ENCODE measurements at places on chromosomes 6 and 20.

- DNase-seq, result no peak
These were observed 163.1 kb downstream of the ISM1 start for GRCh38 chr20:13384132-13384531.

GRCh38 chr6:93801101-93801847 lies 381.9 kb upstream of the EPHA7 start:
- DNase-seq, result no peak

GRCh38 chr6:160177220-160177619 lies 55.6 kb downstream of the SLC22A1 start:
- no peak for DNase-seq

DNA sequence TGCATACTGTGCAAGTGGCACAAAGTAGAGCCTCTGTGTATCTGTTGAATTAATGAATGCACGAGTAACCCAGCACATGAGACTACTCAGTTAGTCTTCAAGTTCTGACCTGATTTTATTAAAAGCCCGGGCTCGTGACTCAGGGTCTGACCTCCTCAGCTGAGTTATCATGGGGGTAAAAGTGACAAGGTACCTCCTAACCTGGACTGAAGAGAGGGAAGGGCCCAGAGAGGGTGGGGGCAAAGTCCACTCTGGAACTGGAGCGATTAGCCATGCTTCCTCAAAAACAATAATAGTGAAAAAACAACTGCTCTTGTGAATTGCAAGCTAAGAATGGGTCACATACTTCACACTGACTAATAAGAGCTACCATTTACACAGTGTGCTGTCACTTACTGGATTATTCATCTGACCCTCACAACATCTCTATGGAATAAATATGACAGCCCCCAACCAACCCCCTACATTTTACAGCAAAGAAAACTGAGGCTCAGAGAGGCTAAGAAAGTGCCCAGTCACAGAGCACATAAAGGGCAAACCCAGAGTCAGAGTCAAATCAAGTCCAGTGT lies 26.7 kb downstream of the TRERF1 start:
- no peak for DNase-seq

GRCh38 chr20:14710951-14711350 lies 373.5 kb upstream of the FLRT3 start:
- DNase-seq, result no peak

- DNase-seq, result no peak
These were observed 81.6 kb upstream of the MC3R start for GRCh38 chr20:56166781-56167465.

DNA sequence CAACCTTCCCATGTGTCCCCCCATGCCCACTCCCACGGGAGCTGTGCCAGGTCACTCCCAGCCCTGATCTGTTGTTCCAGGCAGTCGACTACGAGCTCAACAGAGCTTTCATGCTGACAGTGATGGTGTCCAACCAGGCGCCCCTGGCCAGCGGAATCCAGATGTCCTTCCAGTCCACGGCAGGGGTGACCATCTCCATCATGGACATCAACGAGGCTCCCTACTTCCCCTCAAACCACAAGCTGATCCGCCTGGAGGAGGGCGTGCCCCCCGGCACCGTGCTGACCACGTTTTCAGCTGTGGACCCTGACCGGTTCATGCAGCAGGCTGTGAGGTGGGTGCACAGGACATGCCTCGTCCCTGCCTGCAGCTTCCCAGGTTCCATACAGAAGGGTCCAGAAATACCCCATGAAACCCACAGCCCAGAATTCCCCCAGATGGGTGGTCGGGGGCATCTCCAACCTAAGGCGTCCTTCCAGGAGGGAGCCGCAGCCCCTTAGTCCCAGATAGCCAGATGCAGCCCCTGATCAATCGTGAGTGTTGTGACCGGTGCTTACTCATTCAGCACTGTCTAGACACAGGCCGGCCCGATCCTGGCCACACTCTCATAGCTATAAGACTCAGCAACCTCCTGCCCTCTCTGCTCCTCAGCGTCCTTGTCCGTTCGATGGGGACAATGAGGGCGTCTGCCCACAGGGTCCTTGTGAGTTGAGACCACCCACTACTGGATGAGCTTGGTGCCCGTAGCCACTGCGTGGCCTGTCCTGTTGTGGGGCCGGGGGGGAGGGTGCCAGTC lies 142.1 kb downstream of the TAF4 start:
- DNase-seq, result no peak

DNA sequence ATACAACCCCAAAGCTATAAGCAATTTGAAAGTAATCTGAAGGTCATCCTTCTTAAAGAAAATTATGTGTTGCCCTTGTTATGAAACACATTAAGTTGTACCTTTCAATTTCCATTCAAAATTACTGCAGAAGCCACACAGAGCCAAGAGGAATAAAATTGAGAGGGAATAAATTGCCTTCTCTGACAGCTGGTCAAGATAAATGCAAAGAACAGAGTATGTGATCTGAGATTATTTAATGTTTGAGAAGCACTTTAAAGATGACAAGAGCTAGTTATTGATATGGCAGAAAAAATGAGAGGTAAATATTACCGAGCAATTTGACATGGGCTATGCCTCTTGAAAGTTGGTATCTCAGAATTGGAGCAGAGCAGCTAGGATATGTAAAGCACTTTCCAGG lies 61.6 kb downstream of the TRDN start:
- DNase-seq, result no peak

GRCh38 chr6:43929511-43929910 lies 159.5 kb downstream of the VEGFA start:
- DNase-seq, result no peak

- no peak for DNase-seq
These were observed 51.1 kb upstream of the PREP start for GRCh38 chr6:105453968-105454367.

DNA sequence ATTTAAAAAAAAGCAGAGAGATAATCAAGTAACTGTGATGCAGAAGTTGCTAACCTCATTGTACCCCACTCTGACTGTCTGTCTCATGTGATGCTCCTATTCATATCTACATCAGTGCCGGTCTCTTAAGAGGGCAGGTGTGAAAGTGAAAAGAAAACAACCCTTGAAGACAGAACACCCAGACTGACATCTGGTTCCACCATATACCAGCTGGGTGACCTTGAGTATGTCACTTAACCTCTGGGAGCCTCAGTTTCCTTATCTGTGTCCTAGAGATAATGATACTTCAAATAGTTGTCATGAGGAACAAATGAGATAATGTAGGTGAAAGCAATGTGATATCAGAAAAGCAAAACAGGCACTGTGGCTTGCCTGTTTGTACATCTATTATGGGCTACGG lies 426.8 kb upstream of the SOX4 start:
- no peak for DNase-seq

DNA sequence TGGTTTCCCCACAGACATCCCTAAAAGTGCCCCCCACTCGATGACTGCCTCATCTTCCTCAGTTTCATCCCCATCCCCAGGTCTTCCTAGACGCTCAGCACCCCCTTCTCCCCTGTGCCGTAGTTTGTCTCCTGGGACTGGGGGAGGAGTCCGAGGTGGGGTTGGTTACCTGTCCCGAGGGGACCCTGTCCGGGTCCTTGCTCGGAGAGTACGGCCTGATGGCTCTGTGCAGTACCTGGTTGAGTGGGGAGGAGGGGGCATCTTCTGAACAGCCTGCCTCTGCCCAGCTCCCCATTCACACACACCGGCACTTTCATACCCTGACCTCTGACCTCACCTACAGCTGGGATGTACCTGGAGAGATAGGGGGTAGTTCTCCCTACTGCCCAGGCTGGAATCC lies 2.1 kb downstream of the CUTA start:
- no peak for DNase-seq

DNA sequence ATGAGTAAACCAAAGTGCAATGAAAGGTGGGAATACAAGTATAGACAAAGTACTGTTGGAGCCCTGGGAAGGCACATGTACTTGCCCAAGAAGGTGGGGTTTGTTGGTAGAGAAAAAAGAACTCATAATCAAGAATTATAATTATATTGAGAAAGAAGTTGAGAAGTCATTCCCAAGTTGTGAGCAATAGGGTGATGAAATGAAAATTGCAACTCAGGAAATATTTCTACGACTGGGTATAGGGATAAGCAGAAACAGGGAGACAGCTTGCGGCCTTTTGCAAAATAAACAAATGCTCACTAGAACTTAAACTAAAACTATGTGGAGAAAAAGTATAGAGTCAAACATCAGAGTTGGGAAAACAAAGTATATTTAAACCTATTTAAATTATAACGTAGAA lies 250.7 kb upstream of the FAM83B start:
- no peak for DNase-seq
